ENCODE measurements at places on chromosomes 5 and 9.

GRCh38 chr5:61805101-61805500 lies 473.0 kb downstream of the ZSWIM6 start:
- DNase-seq = no peak

GRCh38 chr9:78541868-78542443 lies 245.0 kb downstream of the PSAT1 start:
- DNase-seq = no peak

DNA sequence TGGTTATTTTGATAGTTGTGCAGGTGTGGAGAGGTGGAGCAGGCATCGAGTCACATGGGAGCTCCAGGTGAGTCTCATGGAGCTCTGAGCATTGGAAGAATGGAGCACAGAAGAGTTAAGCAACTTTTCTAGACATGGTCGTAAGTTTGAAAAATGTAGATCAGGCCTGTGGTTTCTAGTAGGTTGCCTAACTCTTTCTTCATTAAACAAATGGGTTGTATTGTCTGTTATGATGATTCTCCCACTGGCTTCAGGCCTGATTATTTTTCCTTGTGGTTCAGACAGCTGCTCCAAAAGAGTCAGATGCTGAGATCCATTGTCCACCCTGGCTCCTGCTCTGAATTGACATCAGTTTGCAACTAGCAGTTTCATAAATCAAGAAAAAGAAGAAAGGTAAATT lies 80.3 kb upstream of the RPS23 start:
- no peak for DNase-seq

GRCh38 chr5:9927106-9927505 lies 297.0 kb upstream of the TAS2R1 start:
- DNase-seq = no peak

- no peak for DNase-seq
Measured at GRCh38 chr9:36189976-36190375, 745 bp upstream of the CLTA start.

- DNase-seq = no peak
Measured at GRCh38 chr5:171593401-171593800, 174.0 kb downstream of the FGF18 start.

- DNase-seq = no peak
Measured at GRCh38 chr5:176420086-176420485, 3.7 kb upstream of the CLTB start.

DNA sequence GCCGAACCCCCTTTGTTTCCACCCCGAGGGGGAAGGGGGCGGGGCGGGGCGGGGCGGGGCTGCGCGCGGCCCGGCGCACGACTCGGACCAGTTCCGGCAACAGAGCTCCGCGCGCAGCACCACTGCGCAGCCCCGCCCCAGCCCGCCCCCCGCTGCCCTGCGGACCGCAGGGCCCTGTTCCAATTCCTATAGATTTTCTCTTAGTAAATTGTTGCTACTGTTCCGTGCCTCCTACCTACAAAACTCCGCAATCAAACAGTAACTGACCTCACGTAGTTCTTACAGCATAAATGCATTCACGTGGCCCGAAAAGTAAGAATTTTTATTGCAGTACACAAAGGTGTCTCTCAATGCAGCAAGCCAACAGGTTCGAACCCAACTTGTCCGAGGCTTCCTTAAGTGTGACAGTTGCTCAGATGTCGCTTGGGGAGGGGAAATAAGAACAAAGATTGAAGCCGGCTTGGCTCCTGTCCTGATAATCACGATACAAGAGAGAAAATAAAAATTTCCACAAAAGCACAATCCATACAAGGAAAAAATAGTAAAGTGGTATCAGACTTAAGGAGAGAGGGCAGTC lies 1.2 kb upstream of the RNF38 start:
- peak; percentile 43 for DNase-seq

DNA sequence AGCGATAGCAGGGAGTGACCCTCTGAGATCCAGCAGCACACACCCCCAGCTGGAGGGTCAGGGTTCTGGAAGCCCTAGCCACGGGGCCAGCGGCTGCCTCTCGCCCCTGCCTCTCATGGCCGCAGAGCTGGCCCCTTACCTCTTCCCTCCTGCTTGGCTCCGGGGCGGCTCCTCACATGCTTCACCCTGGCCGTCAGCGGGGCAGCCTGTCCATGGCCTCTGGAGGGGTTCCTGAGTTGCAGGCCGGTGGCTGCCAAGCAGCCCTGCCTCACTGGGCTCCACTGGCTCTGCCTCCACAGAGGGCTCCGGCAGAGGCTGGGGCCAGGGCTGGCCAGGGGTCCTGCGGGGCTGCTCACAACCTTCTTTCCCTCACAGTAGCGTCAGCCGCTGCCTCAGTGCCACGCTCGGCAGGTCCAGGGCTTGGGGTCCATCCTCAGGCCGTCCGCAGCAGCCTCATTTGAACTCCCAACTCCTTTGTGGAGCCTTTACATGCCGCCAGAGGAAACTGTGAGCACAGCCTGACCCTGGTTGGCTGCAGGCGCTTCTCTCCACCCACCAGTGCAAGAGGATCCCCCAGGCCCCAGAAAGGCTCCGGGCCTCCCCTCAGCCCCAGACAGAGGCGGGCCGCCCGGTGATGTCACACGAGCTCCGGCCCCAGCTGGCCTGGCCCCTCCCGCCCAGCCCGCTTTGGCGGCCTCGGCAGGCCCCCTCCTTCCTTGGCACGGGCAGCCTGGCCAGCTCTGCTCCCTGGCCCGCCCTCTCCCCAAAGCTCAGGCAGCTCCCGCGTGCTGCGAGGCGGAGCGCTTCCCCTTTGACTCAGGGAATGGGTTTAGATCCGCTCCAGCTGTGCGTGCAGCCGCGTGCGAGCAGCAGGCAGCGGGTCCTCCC lies at the start of gene ANGPTL2:
ANGPTL2 (minus strand) TSS at position 460 of the 888 bp plus-strand sequence. CDS start 13,904 bp downstream, outside the sequence.
- no peak for DNase-seq

DNA sequence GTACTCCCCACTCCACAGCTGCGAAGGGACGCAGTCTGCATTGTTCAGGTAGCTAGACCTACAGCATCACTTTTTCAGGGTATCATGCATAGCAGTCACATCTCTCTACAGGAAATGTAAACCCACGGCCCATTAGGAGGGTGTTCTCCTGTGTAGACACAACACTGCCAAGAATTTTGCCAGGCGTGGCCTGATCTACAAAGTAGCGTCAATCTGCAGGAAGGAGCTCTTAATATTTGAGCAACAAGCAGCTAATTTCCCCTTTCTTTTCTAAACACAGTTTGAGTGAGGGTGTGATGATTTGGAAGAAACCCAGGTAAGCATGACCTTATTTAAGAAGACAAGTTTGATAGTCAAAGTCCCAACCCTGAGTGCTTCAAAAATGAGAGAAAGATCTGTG lies 419.0 kb downstream of the GADD45G start:
- DNase-seq = no peak

DNA sequence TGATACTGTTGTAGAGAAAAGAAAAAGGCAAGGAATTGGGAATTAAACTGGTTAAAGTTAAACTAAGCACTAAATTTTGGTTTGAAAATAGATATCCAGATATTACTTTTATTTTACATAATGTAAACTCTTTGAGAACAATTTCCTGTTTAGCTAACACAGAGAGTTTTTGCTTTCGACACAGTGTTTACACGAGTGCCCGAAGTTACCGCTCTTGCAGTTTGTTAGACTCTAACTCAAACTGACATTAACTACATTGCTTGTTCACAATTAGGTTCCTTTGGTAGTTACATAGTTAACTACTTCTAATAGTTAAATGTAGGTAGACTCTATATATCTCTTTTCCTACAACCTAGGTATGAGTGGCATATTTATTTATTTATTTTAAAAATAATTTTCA lies 117.1 kb upstream of the CHD1 start:
- DNase-seq = no peak

GRCh38 chr5:169527863-169528262 lies 55.7 kb upstream of the SPDL1 start:
- no peak for DNase-seq

GRCh38 chr9:28810388-28811075 lies 1237.3 kb upstream of the C9orf72 start:
- DNase-seq = no peak

GRCh38 chr5:12845549-12846159 lies 941.4 kb upstream of the CTNND2 start:
- no peak for DNase-seq

GRCh38 chr5:141590127-141590526 lies 28.7 kb downstream of the DIAPH1 start:
- DNase-seq = no peak

Data from cortex of kidney (tissue), 1 donor.